OCI-M1 (cell line): ENCODE measurements at places on chromosomes 6 and 20.

- DNase-seq = no peak
Measured at GRCh38 chr6:168948990-168949531, 304.6 kb downstream of the THBS2 start.

- DNase-seq = no peak
Measured at GRCh38 chr6:159977255-159977903, 8.5 kb downstream of the IGF2R start.

GRCh38 chr20:43936805-43937204 lies 22.2 kb downstream of the TOX2 start:
- DNase-seq = no peak

DNA sequence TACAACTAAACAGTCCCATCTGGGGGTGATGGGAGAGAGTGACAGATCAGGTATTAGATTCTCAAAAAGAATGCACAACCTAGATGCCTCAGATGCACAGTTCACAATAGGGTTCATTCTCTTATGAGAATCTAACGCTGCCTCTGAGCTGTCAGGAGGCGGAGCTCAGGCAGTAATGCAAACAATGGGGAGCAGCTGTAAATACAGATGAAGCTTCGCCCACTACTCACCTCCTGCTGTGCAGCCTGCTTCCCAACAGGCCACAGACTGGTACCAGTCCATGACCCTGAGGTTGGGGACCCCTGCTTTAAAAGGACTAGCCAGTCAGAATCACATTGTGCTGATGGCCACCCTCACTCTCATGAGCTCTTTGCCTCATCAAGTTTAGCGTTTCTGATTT lies 247.0 kb upstream of the KCNQ5 start:
- DNase-seq = no peak

GRCh38 chr20:37295595-37295994 lies 6.1 kb downstream of the MANBAL start:
- DNase-seq = no peak

DNA sequence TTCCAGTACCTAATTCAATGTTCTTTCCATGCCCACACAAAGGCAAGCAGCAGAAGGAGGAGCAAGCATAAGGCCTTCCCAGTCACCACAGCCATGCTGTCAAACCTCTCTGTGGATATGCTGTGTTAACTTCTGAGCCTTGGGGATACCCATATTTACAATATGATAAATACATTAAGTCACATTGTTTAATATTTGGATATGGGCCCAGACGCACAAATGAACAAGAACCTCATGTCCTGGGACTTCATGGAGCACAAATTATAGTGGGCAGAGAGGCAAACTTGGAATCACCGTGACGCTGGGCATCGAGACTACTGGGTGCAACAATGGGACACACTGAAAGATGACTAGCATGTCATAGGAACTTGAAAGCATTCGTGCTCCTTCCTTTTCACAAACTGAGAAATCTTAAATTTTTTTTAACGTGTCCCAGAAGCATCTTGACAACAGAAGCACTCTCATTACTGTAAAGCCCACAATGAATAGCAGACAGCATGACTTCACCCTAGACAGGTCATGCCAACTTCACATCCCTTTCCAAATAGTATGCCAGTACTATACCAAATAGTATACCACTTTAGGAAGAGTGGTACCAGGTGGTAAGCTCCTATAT lies 16.0 kb downstream of the SOD2 start:
- no peak for DNase-seq

DNA sequence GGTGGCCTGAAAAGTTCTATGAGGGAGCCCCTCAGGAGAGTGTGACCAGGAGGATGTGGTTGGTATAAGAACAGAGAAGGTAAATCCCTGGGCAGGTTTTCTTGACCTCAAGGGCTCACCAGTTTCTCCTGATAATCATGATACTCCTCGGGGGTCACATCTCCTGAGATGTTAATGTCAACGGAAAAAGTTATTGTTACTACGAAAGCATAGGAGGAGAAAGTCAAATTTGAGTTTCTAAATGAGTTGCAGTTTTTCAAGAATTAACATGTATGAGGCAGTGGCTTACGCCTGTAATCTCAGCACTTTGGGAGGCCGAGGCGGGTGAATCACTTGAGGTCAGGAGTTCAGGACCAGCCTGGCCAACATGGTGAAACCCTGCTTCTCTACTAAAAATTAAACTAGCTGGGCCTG lies 23.4 kb downstream of the MGME1 start:
- DNase-seq = no peak
